ENCODE measurements at places on chromosomes 6 and 20. TPM values are rescaled to one million over a fixed set of nuclear protein-coding genes. Genes with fewer than 3 reads are reported as not detected.

TEAD3 gene
- 43.4 TPM for total RNA-seq

LIN28B gene
- 38.8 TPM for total RNA-seq

USP49 gene
- total RNA-seq: 17.3 TPM

- H3K27me3 ChIP-seq: peaks cover 55% of the 10 kb centered on the region
- no peak overlapping the region for H3K4me3 ChIP-seq
- no peaks in the 10 kb centered on the region for H3K36me3 ChIP-seq
- no peak overlapping the region for H3K27ac ChIP-seq
- DNase-seq: no peak
Observed at GRCh38 chr20:37901240-37901639, 1.7 kb upstream of the VSTM2L start.

DNA sequence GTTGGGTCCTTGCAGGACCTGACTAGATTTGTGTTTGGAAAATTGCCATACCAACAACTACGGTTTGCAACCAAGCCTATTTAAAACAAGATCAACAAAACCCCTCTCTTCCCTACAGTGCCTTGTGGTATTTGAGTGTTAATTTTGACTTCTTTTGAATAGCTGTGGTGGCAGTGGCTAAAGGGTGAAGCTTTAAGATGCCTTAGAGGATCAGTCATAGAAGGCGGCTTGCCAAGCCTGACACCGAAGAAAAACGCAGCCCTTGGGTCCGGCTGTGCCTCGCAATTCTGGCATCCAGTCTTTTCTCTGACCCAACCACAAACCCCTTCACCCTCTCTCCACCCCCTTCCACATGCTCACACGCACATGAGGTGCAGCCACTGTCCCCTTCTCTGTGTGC, 32.6 kb downstream of the BMP6 start:
- no peak overlapping the region for H3K4me3 ChIP-seq
- DNase-seq: no peak
- H3K27me3 ChIP-seq: peaks cover 12% of the 10 kb centered on the region

DNA sequence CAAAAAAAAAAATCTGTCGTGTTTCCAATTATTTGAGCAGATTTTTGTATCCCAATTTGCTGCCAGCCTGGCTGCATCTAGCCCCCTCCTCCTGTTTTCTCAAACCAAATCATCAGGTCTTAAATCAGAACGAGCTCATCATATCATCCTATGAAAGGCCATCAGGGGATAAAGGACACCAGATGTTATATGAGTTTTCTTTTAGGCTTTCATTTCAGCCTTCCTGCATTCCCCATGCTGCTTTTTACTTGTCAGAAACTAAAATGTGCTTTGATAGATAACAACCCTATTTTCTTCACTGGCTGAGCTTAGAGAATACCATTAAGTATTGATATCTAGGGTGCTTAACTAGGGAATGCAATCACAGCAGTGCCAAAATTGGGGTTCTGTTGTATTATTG, 968.4 kb upstream of the SLC35B3 start:
- no peaks in the 10 kb centered on the region for H3K36me3 ChIP-seq
- peaks cover 24% of the 10 kb centered on the region for H3K4me1 ChIP-seq
- H3K27me3 ChIP-seq: peaks cover 32% of the 10 kb centered on the region

DNA sequence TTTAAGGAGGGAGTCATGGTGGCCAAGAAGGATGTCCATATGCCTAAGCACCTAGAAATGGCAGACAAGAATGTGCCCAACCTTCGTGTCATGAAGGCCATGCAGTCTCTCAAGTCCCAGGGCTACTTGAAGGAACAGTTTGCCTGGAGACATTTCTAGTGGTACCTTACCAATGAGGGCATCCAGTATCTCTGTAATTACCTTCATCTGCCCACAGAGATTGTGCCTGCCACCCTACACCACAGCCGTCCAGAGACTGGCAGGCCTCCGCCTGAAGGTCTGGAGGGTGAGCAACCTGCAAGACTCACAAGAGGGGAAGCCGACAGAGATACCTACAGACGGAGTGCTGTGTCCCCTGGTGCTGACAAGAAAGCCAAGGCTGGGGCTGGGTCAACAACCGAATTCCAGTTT, 115.0 kb downstream of the HFE start:
- H3K36me3 ChIP-seq: no peaks in the 10 kb centered on the region
- peak overlapping the region; percentile 86 for H3K27ac ChIP-seq
- H3K4me1 ChIP-seq: peaks cover 14% of the 10 kb centered on the region
- no peaks in the 10 kb centered on the region for H3K27me3 ChIP-seq
- H3K4me3 ChIP-seq: no peak overlapping the region

DNA sequence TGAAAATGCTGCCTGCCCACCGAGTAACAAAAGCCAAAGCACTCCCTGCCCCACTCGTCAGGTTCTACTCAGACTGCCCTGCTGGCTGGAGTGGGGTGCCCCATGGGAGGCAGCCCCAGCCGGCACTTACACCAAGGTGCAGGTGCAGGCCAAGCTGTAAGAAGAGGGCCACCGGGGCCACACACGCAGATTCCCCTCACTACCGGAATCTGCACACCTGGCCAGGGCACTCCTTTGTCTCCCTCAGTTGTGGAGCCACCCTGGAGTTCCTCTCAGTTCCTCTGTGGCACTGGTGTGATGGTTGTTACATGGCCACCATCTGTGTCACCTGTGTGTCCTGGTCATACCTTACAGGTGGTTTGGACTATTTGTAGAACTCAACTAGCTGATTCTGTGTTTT, 112.4 kb downstream of the FOXO3 start:
- peaks cover 34% of the 10 kb centered on the region for H3K4me1 ChIP-seq
- H3K27ac ChIP-seq: no peak overlapping the region
- H3K36me3 ChIP-seq: peaks cover 6% of the 10 kb centered on the region
- no peaks in the 10 kb centered on the region for H3K27me3 ChIP-seq
- DNase-seq: no peak
- H3K4me3 ChIP-seq: no peak overlapping the region

GRCh38 chr6:14142511-14143223, 25.1 kb downstream of the CD83 start:
- H3K36me3 ChIP-seq: no peaks in the 10 kb centered on the region
- peaks cover 12% of the 10 kb centered on the region for H3K4me1 ChIP-seq
- no peak overlapping the region for H3K27ac ChIP-seq
- peaks cover 35% of the 10 kb centered on the region for H3K27me3 ChIP-seq
- no peak overlapping the region for H3K4me3 ChIP-seq
